Stimulated activated CD8-positive, alpha-beta memory T cell treated with anti-CD3 and anti-CD28 coated beads, Interleukin-7, amount 100 ng/mL, for 1 hour (primary cell): ENCODE measurements at places on chromosomes 5 and 9.

GRCh38 chr5:157004893-157005551 lies 42.0 kb upstream of the TIMD4 start:
- no peak for DNase-seq

DNA sequence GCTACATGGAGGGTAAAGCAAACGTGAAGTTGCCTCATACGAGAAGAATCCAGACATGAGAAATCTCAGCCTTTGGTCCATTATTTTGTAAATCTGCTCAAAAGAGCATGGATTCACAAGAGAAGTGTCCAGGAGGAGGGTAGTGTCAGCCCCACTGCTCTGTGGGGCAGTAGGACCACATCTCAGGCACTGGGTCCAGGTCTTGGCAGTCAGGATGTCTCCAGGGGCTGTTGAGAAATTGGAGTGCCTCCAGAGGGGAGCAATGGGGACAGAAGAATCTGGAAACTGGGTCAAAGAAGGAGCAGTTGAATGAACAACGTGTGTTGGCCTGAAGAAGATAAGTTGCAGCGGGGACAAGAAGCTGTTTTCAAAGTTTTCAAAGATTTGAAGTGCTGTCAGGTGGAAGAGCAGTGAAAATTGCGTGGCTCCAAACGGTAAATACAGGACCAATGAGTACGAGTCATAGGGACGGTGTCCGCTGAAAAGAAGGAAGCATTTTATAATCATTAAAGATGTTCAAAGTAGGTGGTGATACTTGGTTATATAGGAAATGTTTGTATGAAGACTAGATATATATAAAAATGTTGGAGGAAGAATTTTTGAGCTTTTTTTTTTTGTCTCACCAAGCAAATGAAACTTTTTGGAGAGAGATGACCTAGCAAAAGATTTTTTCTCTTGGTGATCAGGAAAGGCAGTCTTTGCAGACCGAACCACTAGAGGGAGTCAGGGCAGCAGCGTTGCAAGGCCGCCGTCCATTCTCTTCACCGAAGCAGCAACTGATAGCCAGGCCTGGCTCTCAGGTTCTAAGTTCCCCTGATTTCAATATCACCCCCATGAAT lies 57.1 kb upstream of the ZBED3 start:
- DNase-seq = peak; percentile 27

- DNase-seq = no peak
Observed at GRCh38 chr9:110076894-110077725, 130.8 kb downstream of the C9orf152 start.

GRCh38 chr5:27875148-27875547 lies 836.8 kb upstream of the CDH9 start:
- no peak for DNase-seq

DNA sequence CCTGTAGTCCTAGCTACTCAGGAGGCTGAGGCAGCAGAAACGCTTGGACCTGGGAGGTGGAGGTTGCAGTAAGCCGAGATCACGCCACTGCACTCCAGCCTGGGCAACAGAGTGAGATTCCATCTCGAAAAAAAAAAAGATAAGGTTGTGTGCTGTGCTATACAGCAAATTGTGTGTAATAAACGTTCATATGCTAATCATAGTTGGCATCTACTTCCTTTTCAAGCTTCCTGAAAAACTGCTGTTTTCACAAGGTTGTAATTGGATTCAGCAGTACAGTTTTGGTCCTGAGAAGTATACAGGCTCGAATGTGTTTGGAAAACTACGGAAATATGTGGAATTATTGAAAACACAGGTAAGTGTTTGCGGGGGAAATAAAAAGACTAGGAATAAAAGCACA lies 25.5 kb downstream of the OTULINL start:
- DNase-seq = no peak

GRCh38 chr5:61525512-61526206 lies 193.6 kb downstream of the ZSWIM6 start:
- DNase-seq = no peak

- DNase-seq = no peak
Observed at GRCh38 chr9:21443849-21444625, 3.8 kb downstream of the IFNA1 start.
